Natural killer cell treated with Interleukin-12 subunit alpha and Interleukin-12 subunit beta and Interleukin-15 and Interleukin-18, amount 100 ng/mL, for 72 hours (primary cell): ENCODE measurements at places on chromosomes 7 and 10. TPM values are rescaled to one million over a fixed set of nuclear protein-coding genes. Genes with fewer than 3 reads are reported as not detected.

DNA sequence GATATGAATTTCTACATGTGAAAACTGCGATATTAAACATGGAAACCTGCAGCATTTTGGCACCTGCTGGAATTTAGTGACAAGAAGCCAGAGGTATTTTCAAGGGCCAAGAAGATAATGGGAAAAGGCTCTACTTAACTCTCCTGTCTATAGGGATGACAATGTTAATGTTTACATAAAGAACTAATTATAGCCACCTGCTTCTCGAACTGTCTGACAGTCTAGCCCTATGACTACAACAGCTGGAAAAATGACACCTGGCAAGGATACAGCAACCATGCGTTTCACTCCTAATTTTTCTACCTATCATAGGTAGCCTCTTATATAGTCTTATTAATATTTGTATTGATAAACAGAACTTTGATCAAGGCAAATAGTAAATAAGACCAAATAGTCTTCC lies 49.6 kb downstream of the MAGI2 start:
- no peak overlapping the region for H3K4me3 ChIP-seq
- H3K36me3 ChIP-seq = no peaks in the 10 kb centered on the region
- DNase-seq = no peak
- H3K27ac ChIP-seq = no peak overlapping the region

GRCh38 chr10:48404646-48405045 lies 98.2 kb downstream of the MAPK8 start:
- H3K27me3 ChIP-seq = no peaks in the 10 kb centered on the region
- H3K4me3 ChIP-seq = no peak overlapping the region
- DNase-seq = no peak

DNA sequence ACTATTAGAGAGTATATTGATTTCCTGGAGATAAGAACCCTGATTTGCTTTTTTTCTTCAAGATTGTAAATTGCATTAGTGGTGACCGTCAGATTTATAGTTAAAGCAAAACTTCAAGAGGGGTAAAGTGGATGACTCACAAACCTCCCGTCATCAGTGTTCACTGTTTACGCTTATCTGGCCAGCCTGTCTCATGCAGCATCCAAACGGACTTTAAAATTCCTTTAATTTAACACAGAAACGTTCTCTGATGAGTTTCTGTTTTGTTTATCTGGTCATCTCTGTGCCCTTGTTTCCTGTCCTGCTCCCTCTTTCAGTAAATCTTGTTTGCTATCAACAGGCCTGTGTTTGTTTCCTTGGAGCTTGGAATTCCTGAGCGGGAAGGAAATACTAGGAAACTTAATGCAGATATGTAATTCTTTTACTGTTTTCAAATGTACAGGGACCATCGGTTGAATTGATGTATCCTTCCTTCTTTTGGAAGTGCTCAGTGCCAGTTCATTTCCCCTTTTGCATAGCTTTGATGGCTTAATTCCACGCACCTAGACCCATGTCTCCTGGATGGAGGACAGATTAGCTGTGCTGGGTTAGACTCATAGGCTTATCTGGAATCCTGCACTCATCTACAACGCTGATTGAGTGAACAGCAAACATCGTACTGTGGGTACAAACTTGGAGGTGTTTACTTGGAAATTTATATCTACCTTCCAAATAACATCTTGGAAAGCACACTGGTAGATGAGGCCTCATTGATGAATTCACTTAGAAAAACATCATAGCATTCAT lies 21.3 kb downstream of the PTPRE start:
- no peaks in the 10 kb centered on the region for H3K36me3 ChIP-seq
- H3K4me3 ChIP-seq = no peak overlapping the region
- DNase-seq = peak; percentile 12
- H3K27me3 ChIP-seq = no peaks in the 10 kb centered on the region
- no peak overlapping the region for H3K27ac ChIP-seq
- H3K4me1 ChIP-seq = peaks cover 11% of the 10 kb centered on the region

GRCh38 chr7:158865977-158866376 lies 9.6 kb downstream of the DYNC2I1 start:
- H3K4me3 ChIP-seq = no peak overlapping the region
- peaks cover 2% of the 10 kb centered on the region for H3K36me3 ChIP-seq
- H3K27ac ChIP-seq = no peak overlapping the region
- DNase-seq = no peak
- H3K27me3 ChIP-seq = no peaks in the 10 kb centered on the region

DNA sequence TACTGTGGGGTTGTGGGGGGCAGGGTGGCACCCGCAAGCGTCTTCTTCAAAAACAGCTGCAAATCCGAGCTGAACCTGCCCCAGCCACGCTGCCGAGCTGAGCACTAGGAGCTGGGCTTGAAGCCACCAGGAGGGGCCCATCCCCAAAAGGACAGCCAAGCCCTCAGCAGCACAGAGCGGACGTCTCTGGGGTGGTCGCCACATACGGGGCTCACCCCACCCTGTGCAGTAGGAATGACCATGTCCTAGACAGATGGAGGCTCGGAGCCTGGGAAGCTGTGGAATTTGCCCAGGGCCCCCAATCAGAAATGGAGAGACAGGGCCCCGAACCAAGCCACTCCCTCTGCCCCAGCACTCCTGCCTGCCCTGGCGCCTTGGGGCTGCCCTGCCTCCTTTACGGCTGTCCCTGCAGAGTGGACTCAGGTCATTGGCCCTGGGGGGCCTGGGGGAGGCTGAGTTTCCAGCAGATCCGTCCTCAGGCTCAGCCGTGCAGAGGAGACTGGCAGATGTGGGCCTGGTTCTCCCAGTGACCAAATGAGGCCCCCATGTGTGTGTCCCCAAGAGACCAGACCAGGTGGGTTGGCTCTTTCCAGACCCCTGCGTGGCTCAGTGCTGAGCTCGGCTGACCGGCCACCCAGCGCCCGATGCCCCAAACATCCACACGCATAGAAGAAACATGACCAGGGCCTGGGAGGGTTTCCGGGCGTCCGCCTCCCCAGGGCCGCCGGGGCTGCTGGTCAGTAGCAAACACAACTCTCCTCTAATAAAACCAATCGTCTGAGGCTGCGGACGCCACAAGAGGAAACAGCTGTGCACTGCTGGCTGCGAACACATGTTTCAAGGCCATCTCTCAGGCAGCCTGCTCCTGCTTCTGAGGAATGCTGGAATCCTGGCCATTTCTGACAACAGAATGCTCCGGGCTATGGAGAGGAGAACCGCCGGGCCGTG lies 54.9 kb downstream of the PDGFA start:
- peaks cover 14% of the 10 kb centered on the region for H3K36me3 ChIP-seq
- H3K4me1 ChIP-seq = peaks cover 23% of the 10 kb centered on the region
- no peak overlapping the region for H3K4me3 ChIP-seq

DNA sequence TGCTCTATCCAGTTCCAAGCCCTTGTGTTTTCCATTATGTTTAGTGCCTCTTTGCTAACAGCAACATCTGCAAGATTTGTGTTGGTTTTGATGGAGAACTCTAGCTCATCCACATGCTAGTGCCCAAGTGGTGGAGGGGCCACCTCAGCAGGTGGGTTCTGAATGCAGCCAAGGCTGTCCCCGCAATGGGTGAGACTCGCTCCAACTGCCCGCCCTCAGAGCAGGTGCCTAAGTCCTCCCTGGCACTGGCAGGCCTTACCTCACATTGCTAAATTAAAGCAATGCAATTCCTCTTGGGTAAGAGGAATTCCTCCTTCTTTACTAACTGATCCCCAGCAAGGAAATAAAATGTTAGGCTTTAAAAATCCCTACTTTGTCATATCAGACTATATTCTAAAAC lies 146.8 kb downstream of the ADCY1 start:
- peaks cover 18% of the 10 kb centered on the region for H3K36me3 ChIP-seq
- no peaks in the 10 kb centered on the region for H3K27me3 ChIP-seq
- peak overlapping the region; percentile 21 for H3K27ac ChIP-seq
- DNase-seq = no peak
- peaks cover 17% of the 10 kb centered on the region for H3K4me1 ChIP-seq

DNA sequence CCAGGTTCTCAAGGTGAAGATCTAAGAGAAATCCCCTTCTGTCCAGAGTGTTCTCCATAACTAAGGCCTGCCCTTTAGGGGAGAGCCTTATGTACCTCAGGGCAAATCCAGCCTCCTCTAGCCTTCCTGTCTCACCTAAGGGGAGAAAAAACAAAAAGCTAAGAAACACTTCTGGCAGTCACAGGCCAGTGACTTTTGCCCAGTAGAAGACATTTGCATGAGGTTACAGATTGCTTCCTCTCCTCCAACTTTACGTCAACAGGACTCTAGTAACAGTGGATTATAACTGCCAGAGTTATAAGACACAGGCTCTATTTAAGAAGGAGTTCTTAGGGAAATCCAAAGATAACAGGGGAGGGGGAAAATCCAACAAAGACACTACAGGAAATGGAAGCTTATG lies 15.9 kb upstream of the FAM241B start:
- no peaks in the 10 kb centered on the region for H3K36me3 ChIP-seq
- H3K27ac ChIP-seq = no peak overlapping the region
- no peak overlapping the region for H3K4me3 ChIP-seq

Gene MCU
- total RNA-seq = 18.7 TPM

Gene CRYGN
- total RNA-seq = not detected

Gene GIMAP1
- total RNA-seq = 6.6 TPM

Gene PKD2L1
- total RNA-seq = not detected
